ENCODE measurements at places on chromosomes 7 and 10.

DNA sequence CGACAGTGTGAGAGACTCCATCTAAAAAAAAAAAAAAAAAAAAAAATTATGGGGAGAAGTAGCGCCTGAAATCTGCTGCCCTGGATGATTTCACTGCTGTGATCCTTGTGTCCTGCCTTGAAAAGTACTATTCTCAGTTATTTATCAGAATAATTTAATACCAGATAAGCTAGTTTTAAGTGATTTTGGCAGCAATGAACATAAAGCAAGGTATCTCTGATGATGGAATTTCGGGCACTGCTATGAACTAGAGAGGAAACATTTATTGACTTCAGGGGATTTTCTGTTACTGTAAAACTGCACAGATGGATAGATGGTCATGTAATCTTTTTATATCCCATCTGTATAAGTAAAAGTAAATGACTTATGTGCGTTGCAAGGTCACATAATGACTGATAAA is 619.1 kb upstream of the ANKRD30A start:
- DNase-seq: no peak

- DNase-seq: peak; percentile 51
Observed at GRCh38 chr7:73682745-73683055, 553 bp downstream of the DNAJC30 start.

DNA sequence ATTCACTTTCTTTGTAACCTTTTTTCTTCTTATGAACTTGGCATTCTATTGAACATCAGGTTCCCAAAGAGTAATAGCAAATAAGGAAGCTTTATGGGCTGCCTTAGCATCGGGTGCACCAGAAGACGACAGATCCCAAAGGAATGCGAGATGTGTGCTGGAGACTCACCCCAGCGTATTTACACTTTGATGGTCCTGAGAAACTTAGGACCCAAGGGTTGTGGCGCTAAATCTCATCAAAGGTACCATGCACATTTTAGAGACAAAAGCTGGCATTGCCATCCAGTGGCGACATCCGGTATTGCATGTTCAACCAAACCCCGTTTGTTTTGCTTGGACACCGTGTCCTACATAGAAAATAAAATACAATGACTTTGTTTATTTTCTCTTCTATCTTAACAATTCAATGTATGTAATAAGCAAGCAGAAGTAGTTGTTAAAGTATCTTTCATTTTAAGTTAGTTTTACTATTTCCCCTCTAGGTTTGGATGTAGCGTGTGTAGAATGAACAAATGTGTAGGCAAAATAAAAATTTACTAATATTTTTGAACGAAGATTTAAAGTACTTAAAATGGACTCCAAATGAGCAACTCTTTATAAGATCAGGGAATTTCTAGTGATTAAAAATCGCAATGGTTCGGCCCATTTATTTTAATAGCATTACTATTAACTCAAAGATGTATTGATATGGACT is 1154.8 kb downstream of the GATA3 start:
- peak; percentile 24 for DNase-seq

GRCh38 chr10:132943058-132943790 is 854 bp upstream of the CFAP46 start:
- DNase-seq: no peak

GRCh38 chr7:114356133-114356532 is 58.5 kb upstream of the FOXP2 start:
- DNase-seq: no peak

- no peak for DNase-seq
Observed at GRCh38 chr7:45514944-45515343, 59.2 kb upstream of the ADCY1 start.

All from nucleus accumbens (tissue), 56 donors.